ENCODE measurements at places on chromosomes 5 and 9. TPM values are rescaled to one million over a fixed set of nuclear protein-coding genes. Genes with fewer than 3 reads are reported as not detected.

SERF1A gene
- total RNA-seq = 1.7 TPM

RASGRF2 gene
- 2.0 TPM for total RNA-seq

SPEF2 gene
- 1.7 TPM for total RNA-seq

COL27A1 gene
- total RNA-seq = 2.8 TPM

SPATA31A3 gene
- total RNA-seq = not detected
